Activated T-helper 17 cell treated with anti-CD3 and anti-CD28 coated beads, Interleukin-2, amount 50 U/mL, for 72 hours (primary cell): ENCODE measurements at places on chromosomes 16 and 17. TPM values are rescaled to one million over a fixed set of nuclear protein-coding genes. Genes with fewer than 3 reads are reported as not detected.

DNA sequence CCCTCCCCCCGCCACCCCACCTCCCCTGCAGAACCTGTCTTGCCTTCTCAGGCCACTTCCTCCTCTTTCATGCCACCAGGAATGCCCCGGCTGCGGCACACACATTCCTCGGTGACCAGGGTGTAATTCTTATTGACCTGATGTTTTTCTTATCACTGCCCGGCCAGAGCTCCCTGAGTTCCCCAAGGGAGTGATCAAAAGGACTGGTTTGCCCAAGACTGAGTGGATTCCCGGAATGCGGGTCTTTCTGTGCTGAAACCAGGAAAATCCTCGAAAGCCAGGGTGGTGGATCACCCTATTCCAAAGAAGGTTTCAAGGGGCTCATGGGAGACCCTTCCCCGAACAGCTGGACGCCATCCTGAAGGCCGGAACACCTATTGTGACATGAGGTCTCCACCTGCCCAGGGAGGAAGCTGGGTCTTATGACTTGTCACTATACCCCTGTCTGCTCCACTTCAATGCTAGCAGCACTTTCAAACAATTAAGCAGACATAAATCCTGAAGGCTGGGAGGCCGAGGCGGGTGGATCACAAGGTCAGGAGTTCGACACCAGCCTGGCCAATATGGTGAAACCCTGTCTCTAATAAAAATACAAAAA lies 53.0 kb upstream of the RPL38 start:
- no peak for ATAC-seq

- no peak for ATAC-seq
Measured at GRCh38 chr16:86928523-86929011, 350.2 kb downstream of the FOXL1 start.

AATK gene
- 1.2 TPM for total RNA-seq

DNA sequence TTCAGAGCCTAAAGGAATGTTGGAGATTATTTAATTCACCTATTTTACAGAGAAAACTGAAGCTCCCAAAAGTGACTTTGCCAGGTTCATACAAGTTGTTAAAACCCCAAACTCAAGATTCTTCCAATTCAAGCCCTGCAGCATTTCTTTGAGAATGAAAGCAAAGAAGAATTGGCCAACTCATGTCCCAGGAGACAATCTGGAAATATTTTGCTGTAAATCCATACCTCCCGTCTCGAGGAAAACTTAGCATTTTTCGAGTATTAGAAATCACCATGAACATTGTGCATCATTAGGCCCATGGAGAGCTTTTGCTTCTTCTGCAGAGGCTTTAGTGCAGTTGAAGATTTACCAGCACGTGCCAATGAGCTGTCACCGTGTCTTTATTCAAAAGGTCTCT lies 176.4 kb upstream of the KCNJ16 start:
- no peak for ATAC-seq

- peak; percentile 83 for ATAC-seq
Measured at GRCh38 chr16:24189941-24190340, 66.2 kb upstream of the CACNG3 start.

GRCh38 chr17:27400991-27401390 lies 55.3 kb upstream of the KSR1 start:
- ATAC-seq: no peak

DNA sequence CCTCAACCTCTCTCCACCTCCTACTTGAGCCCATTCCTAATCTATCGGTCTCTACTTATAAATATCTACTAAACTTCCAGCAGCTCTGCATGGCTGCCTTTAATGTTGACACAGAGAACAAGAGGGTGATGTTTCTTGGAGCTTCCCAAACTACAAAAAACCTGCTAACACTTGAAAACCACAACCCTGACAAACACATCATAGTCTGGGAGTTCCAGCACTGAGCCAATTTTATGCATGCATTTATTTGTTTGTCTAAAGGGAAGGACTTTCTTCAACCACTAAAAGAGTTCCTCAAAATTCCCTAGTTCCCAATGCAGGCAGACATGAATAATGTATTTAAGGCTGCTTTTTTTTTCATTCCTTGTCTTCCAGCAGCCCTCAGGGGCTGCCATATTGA lies 331.8 kb upstream of the XYLT1 start:
- ATAC-seq: no peak

DNA sequence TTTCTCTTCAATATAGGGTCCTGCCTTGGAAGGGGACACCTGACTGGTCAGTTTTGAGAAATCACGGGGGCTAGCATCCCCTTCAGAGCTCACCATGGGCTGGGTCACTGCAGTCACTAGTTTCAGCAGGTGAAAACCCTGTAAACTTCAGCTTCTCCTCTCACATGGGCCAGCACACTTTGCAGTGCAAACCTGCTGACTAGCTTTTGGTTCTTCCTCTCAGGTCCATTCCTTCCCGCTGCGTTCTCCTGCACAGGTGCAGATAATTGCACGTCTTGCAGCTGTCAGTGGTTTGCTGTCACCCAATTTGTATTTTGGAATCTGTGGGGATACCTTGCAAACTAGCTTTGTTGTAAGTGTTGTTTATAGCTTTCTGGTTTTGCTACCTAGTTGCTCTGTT lies 95.1 kb downstream of the LYRM1 start:
- no peak for ATAC-seq

GRCh38 chr17:47685556-47686275 lies 8.2 kb upstream of the TBKBP1 start:
- no peak for ATAC-seq

GRCh38 chr17:6105649-6106007 lies 35.4 kb downstream of the WSCD1 start:
- ATAC-seq: no peak

KRT20 gene
- not detected for total RNA-seq

DNA sequence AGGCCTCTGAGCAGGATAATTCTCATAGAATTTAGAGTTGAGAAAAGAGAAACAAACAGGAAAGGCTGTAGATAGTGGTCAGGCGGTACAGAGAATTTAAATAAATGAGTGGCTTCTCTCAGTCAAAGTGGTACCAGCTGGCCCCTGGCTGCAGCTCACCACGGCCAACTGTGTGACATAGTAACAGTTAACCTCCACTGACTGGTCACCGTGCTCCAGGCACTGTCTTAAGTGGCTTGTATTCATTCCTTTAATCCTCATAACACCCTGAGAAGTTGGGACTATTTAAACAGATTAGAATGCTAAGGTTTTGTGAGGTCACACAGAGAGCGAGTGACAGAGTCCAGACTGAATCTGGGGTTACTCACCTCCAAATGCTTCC lies 108.9 kb downstream of the GNAO1 start:
- no peak for ATAC-seq
